ENCODE measurements at places on chromosomes 16 and 17. TPM values are rescaled to one million over a fixed set of nuclear protein-coding genes. Genes with fewer than 3 reads are reported as not detected.

DNA sequence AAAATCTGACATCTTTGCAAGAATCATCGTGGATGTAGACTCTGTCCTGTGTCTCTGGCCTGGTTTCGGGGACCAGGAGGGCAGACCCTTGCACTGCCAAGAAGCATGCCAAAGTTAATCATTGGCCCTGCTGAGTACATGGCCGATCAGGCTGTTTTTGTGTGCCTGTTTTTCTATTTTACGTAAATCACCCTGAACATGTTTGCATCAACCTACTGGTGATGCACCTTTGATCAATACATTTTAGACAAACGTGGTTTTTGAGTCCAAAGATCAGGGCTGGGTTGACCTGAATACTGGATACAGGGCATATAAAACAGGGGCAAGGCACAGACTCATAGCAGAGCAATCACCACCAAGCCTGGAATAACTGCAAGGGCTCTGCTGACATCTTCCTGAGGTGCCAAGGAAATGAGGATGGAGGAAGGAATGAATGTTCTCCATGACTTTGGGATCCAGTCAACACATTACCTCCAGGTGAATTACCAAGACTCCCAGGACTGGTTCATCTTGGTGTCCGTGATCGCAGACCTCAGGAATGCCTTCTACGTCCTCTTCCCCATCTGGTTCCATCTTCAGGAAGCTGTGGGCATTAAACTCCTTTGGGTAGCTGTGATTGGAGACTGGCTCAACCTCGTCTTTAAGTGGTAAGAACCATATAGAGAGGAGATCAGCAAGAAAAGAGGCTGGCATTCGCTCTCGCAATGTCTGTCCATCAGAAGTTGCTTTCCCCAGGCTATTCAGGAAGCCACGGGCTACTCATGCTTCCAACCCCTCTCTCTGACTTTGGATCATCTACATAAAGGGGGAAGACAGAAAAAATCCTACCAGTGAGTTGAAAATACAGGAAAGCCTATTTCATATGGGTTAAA lies at the start of gene G6PC1:
TSS of gene G6PC1 (plus strand) at position 340 of the 872 bp plus-strand sequence. CDS start at position 418, 78 bp downstream.
- no peak for ATAC-seq

The SLC2A4 gene
- 0.38 TPM for total RNA-seq

- peak; percentile 42 for ATAC-seq
Observed at GRCh38 chr17:37742762-37743611, 1.9 kb downstream of the HNF1B start.

The TMED6 gene
- 1.1 TPM for total RNA-seq

The GP2 gene
- not detected for total RNA-seq

GRCh38 chr17:77693776-77694175 lies 264.7 kb upstream of the TNRC6C start:
- ATAC-seq = no peak

DNA sequence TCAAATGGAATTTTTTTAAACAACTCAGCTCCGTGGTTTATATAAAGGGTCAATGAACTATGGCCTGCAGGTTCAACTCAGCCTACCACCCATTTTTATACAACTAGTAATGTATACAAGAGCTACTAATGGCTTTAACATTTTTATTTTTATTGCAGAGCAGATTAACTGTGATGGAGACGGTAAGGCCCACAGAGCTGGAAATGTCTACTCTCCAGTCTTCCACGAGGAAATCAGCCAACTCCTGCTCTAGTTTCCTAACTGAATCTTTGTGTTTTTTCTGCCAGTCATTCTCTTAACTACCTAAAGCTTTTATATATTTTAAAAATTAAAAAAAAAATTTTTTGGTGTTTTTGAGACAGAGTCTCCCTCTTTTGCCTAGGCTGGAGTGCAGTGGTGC lies 385.1 kb upstream of the MAF start:
- no peak for ATAC-seq

The JPT1 gene
- total RNA-seq = 326 TPM

The IRX6 gene
- total RNA-seq = 2.4 TPM

DNA sequence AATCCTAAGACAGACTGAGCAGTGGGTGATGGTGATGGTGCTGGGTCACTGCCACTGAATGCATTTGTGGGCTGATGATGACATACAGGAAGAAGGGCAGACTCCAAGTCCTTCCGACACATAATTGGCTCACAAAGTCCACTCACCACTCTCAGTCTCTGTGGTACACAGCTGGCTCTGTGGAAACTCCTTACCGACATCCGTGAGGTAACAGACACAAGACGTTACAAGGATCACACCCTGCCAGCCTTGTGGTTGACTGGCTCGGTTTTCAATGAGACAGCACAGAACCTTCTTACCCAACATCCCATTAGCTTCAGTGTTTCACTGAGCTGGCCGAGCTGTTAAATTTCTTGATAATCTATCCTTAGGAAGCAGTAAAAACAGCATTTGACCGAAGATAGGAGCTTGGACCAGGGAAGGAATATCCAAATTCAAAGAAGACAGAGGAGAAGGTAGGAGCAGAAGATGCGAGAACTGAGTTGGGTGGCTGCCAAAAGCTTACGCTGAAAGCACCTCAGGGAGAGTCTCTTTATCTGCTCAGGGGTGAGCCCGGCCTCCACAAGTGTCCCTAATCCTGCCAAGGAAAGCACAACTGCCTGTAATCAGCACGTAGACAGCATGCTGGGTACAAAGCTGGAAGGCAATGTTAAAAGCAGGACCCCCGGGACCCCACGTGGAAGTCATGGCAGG lies 5.5 kb upstream of the MXRA7 start:
- ATAC-seq = no peak

GRCh38 chr16:21959050-21959449 lies 5.9 kb downstream of the UQCRC2 start:
- ATAC-seq = no peak

DNA sequence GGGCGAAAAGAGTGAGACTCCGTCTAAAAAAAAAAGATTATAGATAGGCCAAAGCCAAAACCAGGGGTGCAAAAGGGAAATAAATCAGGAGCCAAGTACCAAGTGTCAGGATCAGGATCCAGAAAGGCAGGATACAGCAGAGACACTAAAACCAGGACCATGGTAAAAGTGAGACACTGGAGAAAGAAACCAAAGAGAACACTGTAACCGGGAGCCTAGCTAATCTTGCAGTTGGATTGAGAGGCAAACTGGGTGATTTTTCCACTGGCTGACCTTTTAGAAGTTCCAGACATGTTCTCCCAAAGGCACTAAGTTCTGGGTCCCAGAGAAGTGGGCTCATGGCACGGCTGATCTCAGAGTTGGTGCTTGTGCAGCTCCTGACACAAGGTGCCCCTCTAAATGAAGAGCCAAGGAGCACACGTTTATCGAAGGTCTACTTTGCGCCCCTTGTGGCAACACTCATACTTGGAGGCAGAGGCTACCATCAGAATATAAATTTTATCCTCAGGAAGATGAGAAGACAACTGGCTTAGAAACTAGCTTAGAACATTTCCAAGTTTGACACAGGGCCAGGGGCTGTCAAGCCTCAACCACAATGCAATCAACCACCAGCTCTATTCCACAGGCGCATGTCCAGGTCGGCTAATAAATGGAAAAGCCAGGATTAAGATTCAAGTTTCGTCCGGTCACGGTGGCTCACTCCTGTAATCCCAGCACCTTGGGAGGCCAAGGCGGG lies 27.5 kb upstream of the HELZ start:
- ATAC-seq = no peak

GRCh38 chr16:23827057-23827456 lies 8.7 kb upstream of the PRKCB start:
- no peak for ATAC-seq

GRCh38 chr16:65119901-65120401 lies 1.9 kb downstream of the CDH11 start:
- no peak for ATAC-seq

The ADAMTS18 gene
- 0.96 TPM for total RNA-seq
